ENCODE measurements at places on chromosomes 3 and 15.

- no peak for DNase-seq
Measured at GRCh38 chr3:59519094-59519493, 469.3 kb upstream of the CFAP20DC start.

DNA sequence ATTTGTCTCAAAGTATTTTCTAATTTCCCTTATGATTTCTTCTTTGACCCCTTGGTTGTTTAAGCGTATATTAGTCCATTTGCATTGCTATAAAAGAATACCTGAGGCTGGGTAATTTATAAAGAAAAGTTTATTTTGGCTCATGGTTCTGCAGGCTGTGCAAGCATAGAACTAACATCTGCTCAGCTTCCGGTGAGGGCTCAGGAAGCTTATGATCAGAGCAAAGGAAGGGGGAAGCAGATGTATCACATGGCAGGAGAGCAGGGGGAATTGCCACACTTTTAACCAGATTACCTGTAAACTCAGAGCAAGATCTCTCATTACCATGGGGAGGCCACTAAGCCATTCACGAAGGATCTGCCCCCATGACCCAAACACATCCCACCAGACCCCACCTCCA lies 148.2 kb downstream of the PDE8A start:
- DNase-seq, result no peak

DNA sequence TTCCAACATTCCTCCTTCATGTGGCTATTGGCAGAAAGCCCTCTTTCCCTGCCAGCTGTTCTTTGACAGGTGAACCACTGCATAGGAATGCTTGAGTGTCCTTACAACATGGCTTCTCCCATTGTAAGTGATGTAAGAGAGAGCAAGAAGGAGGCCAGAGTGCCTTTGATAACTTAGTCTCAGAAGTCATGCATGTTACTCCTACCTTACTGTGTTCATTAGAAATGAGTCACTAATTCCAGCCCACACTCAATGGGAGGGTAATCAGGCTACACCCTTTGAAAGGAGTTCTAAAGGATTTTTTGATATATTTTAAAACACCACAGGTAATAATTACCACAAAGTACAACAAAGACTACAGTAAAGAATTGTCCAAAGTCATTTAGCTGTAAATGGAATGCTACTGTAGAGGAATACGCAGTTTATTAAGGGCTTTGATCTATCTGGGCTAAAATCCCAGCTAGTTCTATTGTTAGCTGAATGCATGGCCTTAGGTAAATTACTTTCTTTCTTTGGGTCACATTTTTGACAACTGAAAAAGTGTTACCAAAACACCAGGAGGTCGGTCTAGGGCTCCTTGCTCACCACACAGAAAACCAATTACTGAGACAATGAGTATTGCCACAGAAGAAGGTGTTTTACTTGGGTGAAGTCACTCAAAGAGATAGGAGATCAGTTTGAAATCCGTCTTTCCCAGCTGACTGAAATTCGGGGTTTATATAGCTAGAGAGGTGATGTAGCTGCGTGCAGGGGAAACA lies 154.9 kb downstream of the GRM7 start:
- no peak for DNase-seq

GRCh38 chr15:65171428-65171827 lies 13.7 kb downstream of the CLPX start:
- no peak for DNase-seq

GRCh38 chr3:189981668-189982067 lies 139.0 kb downstream of the P3H2 start:
- no peak for DNase-seq
